Activated naive CD4-positive, alpha-beta T cell treated with anti-CD3 and anti-CD28 coated beads, Interleukin-2, amount 50 U/mL, for 16 hours (primary cell): ENCODE measurements at places on chromosomes 5 and 9.

DNA sequence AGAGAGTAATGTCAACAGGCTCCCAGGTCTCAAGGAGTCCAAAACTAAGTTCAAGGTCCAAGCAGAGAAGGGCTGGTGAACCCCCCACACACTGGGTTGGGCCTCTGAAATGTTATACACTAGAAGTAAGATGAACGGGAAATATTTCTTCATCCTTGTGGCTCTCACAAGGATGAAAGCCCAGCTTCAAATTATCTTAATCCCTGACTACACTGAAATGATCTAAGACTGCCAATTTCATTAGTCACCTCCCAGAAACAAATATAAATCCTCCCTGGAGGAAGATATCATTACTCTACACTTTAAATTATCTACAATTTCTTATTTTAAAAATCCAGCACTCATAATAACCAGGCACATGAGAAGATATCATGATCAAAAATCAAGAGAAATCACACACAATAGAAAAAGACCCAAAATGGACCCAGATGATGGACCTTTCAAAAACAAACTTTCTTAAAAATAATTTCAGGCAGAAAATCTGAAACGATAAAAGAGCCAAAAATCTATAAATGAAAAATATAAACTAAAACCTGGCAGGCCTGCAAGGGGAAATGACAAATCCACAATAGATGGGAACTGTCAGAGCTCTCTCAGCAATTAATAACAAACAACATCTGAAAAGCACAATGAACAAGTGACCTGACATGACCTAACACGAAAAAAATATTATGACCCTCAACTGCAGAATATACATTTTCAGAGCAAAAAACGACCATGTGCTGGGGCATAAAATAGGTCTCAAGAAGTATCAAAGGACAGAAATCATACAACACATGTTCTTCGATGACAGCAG is 117.4 kb downstream of the GPR21 start:
- DNase-seq: no peak

DNA sequence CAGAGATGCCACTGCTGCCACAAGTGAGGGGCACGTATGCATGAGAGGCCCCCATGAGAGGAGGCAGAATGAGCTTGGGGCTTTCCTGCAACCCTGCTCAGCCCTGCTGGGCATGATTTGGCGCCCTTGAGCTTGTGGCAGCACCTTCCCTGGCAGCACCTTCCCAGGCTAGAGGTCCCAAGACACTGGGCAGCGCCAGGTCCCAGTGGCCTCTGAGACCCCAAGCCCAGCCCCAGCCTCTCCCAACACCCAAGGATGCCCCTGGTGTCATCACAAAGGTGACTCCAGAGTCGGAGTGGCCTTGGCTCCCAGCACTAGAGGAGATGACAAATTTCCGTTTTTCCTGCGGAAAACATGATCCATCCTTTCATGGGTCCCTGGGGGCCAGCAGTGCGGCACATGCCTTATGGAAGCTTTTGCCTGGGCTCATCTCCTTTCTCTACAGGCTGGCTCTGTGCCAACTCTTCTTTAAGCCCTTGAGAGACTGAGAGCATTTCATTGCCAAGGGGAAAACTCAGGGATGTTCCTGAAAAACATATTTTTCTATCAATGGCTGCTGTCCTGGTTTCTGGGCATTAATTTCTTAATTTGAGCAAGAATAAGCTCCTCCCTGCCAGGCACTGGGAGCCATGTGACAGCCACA is 77.1 kb upstream of the ADAMTS2 start:
- DNase-seq: no peak

GRCh38 chr5:5158472-5158895 is 18.4 kb downstream of the ADAMTS16 start:
- DNase-seq: no peak

DNA sequence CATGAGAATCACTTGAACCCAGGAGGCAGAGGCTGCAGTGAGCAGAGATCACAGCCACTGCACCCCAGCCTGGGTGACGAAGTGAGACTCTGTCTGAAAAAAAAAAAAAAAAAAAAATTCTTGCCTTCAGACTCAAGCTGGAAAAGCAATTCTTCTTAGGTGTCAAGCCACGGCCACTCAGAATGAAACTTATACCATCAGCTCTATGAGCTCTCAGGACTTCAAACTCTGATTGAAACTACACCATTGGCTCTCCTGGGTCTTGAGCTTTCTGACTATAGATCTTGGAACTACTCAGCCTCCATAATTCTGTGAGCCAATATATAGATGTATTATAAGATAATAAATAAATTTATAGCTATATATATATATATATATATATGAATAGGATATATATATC is 12.9 kb upstream of the FGF10 start:
- DNase-seq: no peak

DNA sequence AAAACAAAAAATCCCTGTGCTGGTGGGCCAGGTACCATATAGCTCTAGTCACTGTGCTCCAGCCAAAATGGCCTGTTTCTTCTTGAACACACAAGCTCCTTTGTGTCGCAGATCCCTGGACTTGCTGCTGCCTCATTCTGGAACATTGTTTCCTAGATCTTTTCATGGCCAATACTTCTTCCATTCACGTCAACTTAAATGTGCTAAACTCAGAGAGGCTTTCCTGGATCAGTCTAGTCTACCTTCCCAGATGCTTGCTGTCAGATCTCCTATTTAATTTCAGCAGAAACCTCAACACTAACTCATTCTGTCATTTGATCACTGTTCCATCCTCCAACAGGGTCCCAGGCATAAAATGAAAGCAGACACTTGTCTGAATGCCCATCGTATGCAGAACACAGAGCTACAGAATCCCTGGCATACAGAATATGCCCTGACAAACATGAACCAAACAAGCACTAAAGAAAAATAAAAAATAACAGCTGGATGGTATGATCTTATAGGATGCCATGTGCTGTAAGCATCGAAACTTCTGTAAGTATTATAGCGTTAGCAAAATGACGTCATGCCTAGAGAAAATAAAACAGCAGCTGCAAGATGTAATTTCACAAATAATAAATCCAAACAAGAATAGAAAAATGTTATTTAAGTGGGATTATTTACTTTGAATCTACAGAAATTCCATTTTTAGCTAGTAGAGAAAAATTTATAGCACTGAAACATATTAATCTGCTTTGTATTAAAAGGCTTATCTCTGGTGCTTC is 403.7 kb upstream of the DAP start:
- no peak for DNase-seq

DNA sequence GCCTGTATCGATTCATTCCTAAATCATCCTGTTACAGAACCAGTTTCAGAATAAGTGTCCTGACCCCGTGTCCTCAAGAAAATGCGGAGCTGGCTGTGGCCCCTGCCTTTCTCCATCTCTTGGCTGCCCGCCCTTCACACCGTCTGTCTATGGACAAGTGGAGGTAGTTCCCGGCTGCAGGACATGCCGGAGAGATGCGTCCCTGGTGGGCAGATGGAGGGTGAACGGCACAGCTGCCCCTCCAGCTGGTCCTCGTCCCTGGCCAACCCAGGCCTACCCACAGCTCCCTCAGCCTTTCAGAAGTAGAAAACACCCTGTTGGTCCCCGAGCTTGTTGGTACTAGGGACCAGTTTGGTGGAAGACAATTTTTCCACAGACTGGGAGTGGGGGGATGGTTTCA is 14.8 kb upstream of the EXOC3 start:
- DNase-seq: no peak

DNA sequence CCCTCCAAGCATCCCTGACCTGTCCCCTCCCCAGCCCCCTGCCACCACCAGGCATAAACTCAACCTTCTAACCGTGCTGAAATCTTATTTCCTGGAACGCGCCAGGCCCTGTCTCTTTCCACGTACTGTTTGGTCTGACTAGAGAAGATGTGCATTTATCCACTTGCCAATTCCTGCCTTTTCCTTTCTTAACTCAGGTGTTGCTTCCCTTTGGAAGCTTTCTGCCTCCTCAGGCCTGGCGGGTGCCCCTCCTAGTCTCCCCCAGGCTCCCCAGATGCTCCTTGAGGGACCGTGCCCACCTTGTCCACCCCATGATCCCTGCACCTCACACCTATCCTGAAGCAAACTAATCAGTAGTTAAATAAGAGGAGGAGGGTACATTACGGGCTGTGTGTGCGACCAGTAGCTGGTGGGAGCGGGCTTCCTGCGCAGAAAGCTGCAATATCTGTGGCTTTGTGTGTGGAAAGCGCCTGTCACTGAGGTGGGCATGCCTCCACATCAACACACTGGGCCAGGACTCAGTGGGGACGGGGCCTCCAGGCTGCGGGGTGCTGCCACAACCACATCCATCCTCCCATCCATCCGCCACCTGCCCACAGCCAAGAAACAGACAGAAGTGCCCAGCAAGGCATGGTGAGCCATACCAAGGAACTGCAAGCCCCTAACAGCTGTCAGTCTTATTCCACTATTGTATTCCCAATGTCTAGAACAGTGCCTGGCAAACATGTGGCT is 73.5 kb downstream of the COL23A1 start:
- DNase-seq: no peak

DNA sequence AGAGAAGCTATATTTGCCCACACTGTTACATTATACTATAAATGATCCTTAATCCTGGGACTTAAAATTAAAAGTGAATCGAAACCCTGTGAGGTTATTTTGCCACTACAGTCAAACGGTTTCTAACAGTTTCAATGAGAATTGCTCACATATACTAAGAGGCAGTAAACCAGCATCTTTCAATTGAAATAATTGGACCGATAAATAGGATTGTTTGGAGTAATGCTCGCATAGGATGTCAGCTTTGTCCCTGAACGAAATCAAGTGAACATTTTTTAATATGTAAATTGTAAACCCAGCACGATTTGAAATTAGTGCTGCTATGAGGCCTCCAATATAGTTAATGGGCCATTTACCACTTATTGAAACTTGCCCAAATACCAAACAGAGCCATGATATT is 60.5 kb downstream of the ELAVL2 start:
- DNase-seq: no peak

- no peak for DNase-seq
Measured at GRCh38 chr9:107093365-107094060, 189.6 kb upstream of the RAD23B start.

- no peak for DNase-seq
Measured at GRCh38 chr9:19935422-19935821, 146.6 kb upstream of the SLC24A2 start.

DNA sequence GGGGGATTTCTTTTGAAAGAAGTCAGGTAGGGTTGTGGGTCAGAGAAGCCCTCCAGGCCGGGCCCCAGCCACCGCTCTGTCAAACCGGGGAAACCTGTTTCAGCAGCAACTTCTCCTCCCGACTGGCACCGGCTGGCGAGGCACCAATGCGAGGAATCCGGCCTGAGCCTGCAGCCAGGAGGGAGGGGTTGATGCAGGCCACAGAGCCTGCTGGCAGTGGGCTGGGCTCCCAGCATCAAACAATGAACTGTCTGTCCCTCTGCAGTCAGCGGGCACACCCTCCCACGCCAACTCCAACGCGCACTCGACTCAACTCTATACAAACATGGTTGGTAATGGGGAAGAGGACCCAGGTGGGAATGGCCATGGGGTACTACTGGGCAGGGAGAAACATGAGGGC is 12.1 kb downstream of the PCDH1 start:
- DNase-seq: no peak

DNA sequence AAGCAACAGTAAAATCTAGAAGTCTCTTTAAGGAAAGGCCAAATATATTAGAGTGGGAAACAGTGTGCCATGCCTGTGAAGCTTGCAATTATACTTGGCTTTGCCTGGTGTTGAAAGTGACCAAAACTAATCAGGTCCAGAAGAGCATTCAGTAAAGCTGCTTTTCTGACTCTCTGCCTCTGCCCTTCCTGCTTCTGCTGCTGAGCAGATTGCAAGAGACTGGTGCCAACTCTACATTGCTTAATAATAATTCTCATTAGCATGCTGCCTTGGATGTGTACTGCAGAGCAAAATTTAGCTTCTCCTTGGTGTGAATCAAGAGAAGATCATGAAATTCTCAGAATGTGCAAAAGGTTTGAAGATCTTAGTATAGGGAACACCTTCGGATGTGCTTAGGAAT is 120.4 kb upstream of the RFX3 start:
- no peak for DNase-seq

DNA sequence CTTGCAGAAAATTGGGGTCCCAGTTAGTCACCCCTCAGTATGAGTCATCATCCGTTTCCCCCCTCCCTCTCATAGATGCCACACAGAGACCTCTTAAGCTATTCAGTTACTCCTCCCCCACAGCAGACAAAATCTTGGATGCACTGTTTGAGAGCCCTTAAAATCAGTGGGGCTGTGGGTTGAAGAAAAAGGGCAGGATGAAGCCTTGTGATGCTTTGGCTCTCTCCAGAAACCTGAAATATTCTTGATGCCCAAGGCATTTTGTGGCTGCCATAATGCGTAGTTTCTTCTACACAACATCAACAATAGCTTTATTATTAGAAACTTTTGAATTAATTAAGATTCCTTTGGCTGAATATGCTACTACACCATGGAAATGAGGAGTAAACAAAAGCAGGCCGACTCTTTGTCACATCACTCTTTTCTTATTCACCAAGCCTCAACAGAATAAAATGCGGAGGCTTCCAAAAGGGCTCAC is 133.8 kb downstream of the MRPS30 start:
- DNase-seq: no peak

DNA sequence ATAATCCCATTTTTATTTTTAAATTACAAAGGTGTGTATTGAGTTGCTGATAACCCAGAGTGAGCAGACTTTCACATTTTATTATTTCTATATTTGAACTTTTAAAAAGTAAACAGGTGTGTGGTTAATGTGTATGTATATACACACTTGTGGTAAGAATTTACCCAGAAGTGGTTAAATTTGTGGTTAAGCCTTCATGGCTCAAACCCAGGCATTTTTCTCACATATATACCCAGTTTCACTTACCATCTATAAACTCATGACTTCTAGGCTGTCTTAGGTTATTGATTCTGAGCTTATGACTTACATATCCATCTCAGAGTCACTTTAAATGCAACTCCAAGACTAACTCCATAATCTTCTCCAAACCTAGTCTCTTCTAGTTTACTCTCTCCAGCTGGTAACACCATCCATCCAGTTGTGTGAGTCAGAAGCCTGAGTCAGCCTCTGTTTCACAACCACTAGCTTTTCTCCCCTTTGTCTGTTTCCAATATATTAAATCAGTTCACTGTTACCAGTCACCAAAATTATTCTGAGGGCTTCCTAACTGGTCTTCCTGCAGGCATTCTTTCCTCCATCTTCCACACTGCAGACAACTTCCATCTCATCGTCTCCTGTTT is 20.2 kb downstream of the ZBED3 start:
- no peak for DNase-seq

- no peak for DNase-seq
Measured at GRCh38 chr5:32217886-32218396, 43.8 kb upstream of the GOLPH3 start.

GRCh38 chr5:52626312-52626711 is 161.4 kb upstream of the ITGA1 start:
- DNase-seq: no peak

DNA sequence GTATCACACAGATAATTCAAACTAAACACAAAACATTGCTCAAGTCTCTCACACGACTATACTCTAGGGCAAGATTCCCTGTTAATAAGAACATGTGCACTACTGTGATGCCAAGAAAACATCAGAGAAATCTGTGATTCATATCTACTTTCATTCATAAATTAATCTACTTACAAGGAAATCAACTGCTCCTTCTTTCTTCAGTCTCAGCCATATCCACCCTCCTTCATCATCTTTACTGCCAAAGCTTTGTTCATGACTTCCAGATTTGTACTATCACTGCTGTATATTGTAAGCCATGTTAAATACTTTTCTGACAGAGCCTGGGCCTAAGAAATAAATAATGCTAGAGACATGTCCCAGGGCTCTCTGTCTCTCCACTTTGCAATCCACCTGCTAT is 35.1 kb downstream of the CTNNAL1 start:
- DNase-seq: no peak

GRCh38 chr5:146025114-146025680 is 80.2 kb downstream of the PLAC8L1 start:
- DNase-seq: no peak

- peak; percentile 19 for DNase-seq
Measured at GRCh38 chr9:35114840-35115628, 628 bp downstream of the ATOSB start.
